RKO (cell line): ENCODE measurements at places on chromosomes 3 and 15.

DNA sequence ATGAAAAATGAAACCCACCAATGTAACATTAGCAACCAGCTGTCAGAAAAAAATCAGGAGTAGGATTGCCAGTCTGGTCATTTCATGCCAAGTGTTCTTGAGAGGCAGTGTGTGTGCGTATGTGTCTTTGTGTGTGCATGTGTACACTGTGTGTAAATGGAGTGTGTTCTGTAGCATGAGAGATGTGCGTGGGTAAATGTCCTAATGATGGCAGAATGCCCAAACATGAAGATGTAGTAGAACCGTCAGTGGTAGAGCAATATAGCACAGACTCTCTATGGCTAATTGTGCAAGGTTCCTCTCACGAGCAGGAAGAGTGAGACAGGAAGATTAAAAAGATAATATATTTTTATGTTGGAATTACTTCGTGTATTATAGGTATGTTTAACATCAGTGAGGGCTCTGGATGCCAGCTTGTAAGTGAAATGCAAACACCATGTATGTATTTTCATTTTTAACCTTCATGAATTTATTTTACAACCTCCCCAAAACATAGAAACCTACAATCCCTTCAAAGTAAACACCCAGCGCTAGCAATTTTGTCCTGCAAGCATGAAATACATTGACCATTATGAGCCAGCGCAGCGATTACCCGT is 1038.7 kb downstream of the IGSF11 start:
- DNase-seq = no peak

- no peak for DNase-seq
These were observed 257.4 kb upstream of the ADAMTS9 start for GRCh38 chr3:64945171-64945729.

DNA sequence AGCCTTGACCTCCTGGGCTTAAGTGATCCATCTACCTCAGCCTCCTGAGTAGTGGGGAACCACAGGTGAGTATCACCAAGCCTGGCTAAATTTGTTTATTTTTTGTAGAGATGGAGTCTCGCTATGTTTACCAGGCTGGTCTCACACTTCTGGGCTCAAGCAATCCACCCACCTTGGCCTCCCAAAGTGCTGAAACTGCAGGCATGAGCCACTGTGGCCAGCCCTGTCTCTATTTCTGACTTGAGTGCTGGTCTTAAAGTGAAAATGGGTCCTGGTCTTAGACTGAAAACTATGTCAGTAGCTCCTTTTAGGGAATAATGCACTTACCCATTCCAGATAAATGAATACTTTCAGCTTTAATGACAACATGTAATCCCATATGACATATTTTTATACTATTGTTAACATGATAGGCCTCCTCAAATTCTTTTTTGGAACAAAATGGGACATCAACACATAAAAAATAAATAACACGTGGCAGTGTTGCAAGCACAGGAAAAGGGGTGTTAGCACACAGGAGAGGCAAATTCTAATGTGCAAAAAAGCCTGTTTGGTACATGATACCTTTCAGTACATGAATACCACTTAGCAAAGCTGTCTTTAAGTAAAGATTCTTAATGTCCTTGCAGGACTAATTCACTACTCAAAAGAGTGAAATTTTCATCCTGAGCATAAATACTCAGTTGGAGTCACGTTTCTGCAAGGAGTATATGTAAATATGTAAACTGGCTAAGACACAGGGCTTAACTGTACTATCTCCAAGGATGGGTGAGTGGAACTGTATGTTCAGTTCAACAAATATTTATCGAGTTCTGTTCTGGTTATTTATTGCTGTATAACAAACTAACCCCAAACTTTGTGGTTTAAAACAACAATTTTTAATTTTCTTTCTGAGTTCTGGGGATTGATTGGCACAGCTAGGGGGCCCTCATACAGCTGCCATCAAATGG is 194.7 kb downstream of the NR1D2 start:
- no peak for DNase-seq

- no peak for DNase-seq
These were observed 790 bp upstream of the SRGAP3 start for GRCh38 chr3:9250236-9250635.

- no peak for DNase-seq
These were observed 39.1 kb upstream of the DNAJC13 start for GRCh38 chr3:132378048-132378762.
